ENCODE measurements at places on chromosomes 7 and 10.
A peak's percentile ranks its signal among the peaks of the same experiment; 100 is the strongest.

GRCh38 chr7:2644220-2644561, 12.4 kb downstream of the TTYH3 start:
- no peak for DNase-seq

DNA sequence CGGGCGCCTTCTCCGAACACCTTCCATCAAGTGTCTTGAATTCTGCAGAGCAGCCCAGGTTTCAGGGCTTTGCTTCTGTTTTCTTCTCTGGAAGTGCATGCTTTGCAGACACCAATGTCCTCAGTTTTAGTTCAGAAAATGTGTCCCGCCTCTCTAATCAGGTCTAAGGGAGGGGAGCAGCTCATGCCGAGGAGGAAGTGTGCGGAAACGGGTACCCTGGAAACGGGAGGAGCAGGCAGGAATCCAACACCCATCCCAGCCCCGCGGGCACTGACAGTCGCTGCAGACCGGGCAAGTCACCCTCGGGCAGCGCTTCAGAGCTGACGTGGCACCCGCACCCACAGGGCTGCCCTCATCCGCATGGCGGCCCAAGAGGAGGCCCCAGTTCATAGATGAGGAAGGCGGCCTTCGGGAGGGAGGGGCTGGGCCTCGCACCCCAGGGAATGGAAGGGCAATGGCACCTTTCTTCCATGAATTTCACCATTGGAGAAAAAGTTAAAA, 338.7 kb downstream of the DNAJB6 start:
- DNase-seq: peak; percentile 54

- no peak for DNase-seq
Observed at GRCh38 chr10:119595134-119595675, 1.6 kb downstream of the TIAL1 start.

DNA sequence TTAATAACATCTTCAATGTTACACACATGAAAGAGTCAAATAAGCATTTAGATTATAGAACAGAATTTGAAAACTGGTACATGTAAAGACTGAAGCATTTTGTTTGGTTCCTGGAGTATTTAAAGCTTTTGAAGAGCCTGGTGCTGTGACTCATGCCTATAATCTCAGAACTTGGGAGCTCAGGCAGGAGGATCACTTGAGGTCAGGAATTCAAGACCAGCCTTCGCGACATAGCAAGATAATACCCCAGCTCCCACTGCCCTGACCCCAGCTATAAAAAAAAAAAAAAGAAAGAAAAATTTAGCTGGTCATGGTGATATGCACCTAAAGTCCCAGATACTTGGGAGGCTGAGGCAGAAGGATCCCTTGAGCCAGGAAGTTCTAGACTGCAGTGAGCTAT, 87.8 kb downstream of the HDAC9 start:
- DNase-seq: no peak

- DNase-seq: no peak
Observed at GRCh38 chr7:151999424-152000090, 25.9 kb upstream of the GALNT11 start.

GRCh38 chr7:16051561-16052255, 365.2 kb upstream of the MEOX2 start:
- DNase-seq: no peak

DNA sequence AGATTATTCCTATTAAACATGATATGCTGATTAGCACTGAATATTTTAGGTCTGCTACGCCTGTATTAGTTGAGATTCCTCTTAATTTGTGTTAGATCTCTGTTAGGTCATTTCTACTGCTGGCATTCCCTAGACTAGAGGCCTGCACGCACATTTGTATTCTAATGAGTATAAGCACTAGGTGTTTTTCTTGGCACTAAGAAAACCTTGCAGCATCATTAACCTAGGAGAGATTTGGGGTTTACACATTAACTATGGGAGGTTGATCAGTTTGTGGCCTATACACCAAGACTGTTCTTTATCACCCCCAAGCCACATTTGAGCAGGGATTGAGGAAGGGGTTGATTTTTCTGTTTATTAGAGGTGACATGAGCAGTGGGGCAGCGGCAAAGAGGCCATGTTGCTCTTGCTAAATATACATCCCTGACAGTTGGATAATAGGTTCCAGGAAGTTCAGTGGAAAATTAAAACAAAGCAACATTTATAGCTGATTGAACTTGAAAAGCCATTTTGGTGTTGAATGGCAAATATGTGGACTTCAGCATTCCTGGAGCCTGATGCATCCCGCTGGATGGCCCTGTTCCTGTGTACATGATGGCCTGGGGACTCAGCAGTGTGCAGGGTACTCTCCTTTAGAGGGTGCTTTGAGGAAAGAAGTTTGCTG, 65.2 kb downstream of the GBF1 start:
- DNase-seq: no peak

DNA sequence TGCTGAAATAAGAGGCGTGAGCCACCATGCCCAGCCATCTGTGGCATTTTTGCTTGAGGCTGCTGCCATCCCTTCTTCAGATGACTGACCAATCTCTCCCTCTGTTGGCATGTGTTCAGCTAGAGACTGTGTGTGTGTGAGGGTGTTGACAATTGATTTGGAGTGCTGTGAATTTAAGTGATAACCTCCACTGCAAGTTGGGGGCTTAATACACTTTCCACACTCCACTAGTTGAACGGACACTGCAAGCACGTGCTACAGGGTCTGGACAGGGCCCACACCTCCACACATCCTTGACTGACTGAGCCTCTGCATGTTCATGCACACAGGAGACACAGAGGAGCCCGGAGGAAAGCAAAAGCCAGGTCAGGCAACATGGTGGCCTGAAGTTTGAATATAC, 51.3 kb downstream of the BRAF start:
- DNase-seq: no peak

GRCh38 chr10:120667276-120667675, 183.9 kb upstream of the WDR11 start:
- DNase-seq: no peak

- no peak for DNase-seq
Observed at GRCh38 chr7:27581119-27581518, 81.6 kb downstream of the HIBADH start.

GRCh38 chr7:108313086-108313485, 143.2 kb downstream of the NRCAM start:
- DNase-seq: no peak

DNA sequence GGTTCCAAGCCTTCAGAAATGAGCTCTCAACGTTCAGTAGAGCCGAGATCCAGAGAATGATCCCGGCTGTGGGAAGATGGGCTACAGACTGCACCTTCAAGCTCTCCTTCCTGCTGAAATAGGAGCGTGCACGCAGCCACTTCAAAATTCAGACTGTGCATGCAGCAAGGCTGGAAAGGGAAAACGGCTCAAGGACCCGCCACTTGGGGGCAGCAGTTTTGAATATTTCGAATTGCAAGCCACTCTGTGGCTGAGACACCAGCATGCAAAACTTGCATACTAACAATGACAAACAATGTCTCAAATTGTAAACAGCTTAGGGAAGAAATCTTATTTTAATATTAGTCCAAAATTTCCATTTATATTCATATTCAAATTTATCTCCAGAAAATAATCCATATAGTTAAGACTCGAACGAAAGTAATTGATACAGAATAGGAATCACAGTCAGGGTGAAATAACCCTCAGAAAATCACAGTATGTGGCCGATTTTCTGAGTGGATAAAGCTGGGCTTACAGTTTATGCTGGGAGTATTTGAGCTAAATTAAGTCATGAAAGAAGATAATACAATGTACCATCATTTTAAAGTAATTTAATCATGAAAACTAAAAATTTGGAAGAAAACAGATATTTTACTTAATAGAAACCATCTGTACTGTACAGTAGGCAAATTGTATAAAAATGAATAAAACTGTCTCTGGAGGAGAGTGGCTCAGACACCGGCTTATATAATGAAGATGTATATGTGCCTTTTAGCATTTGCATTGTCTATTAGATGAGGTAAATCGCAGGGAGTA, 137.9 kb upstream of the MKI67 start:
- DNase-seq: no peak

- no peak for DNase-seq
Observed at GRCh38 chr7:32532716-32533115, 37.4 kb downstream of the AVL9 start.

GRCh38 chr10:75269605-75270004, 33.8 kb upstream of the COMTD1 start:
- DNase-seq: no peak

GRCh38 chr7:12152196-12152918, 58.7 kb upstream of the TMEM106B start:
- no peak for DNase-seq

- no peak for DNase-seq
Observed at GRCh38 chr7:42747044-42747443, 164.8 kb downstream of the C7orf25 start.

- DNase-seq: no peak
Observed at GRCh38 chr10:22314852-22315251, 1.3 kb upstream of the COMMD3 start.

DNA sequence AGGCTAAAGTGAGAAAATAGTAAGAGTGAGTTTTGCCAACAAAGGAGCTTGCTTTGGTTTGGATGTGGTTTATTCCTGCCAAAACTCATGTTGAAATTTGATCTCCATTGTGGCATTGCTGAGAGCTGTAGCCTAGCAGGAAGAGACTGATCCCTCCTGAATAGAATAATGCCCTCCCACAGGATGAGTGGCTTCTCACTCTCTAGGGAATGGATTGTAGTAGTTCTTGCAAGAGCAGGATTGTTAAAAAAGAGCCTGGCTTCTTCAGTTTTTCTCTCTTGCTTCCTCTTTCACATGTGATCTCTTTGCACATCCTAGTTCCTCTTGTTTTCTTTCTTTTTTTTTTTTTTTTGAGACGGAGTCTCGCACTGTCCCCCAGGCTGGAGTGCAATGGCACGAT, 34.4 kb downstream of the ASAH2 start:
- no peak for DNase-seq

DNA sequence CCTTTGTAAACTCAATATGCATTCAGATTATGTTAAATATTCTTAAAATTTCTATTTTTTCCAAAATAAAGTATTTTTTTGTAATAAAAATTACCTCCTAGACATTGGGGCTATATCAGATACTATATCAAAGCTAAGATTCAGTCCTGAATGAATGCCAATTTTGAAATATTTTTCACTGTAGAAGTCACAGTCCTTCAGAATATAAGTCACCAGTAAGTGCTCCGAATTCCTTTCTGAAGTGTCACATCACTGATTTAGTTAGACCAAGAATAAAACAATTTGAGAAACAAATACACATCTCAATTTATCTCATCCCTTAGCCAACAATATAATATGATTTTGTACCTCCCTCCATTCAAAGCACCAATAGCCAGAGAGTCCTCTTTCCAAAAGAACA, 33.9 kb upstream of the GSAP start:
- DNase-seq: no peak

DNA sequence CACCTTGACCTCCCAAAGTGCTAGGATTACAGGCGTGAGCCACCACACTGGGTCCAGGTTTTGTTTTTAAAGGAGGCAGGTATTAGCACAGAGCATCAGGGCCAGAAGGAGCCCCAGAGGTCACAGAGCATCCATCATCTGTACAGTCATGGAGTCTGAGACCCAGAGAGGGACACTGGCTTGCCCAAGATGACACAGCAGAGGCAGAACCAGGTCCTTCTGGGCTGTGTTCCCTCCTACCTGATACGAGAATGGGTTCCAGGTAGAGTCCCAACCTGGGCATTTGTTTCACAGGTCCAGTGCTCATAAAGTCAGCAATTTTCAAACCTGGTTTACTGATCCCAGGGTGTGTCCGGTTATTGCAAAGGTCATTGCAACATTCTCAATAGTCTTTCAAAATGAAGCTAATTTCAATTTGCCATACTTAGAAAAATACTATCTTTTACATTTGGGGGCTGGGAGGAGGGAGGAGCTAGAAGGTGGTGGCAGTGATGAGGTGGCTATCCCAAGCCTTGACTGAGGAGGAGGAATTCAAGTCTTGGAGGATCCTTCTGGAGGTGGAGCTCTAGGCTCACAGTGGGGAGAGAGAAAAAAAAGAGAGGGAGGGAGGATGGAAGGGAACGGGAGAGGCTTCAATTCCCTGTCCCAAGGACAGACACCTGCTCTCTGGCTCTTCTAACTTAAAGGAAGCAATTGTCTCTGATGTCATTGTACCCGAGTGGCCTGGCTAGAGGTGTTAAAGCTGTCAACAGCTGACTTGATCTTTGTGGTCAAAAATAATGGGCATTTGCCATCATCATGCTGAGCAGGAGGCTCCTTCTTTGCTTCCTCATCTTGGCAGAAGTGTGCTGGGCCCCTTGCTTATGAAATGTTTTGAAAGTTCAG, 8.1 kb downstream of the MXI1 start:
- no peak for DNase-seq

GRCh38 chr10:61543831-61544230, 90.7 kb upstream of the TMEM26 start:
- DNase-seq: no peak

DNA sequence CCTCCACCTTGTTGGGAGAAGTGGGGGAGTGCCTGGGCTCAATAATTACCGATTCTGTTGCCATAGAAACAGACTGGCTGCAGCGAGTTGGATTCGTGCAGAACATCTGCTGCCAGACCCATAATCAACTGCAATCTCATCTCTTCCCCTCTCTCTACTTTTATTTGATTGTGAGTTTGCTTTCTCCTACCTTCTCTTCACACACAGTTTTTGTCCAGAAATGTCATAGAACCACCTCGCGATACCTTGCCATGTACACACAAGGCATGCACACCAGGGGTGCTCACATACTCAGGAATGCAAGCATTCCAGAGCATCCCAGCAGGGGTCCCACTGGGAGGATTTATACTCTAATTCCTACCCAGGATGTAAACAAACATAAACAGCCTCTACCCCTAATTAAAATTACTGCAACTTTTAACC, 262.2 kb upstream of the AOAH start:
- no peak for DNase-seq

- no peak for DNase-seq
Observed at GRCh38 chr10:1274701-1275544, 218.7 kb downstream of the WDR37 start.

DNA sequence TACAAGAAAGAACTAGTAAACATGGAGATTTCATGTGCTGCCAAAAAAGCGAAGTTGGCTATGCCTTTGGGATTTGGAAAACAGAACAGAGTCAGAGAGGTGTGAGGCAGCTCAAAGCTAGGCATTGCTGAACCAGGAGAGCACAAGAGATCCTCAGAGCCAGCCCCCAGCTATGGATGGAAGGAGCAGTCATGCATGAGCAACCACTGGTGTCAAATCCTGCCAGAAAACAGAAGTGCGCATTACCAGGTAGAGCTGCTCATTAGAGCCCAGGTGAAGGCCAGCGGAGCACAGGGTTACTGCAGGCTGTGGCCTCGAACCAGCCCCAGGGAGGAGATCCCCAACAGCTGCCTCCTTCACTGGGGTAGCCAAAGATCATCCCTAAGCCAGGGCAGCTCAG, 173.2 kb upstream of the KIAA1217 start:
- no peak for DNase-seq
